Posterior vena cava (tissue), 2 donors: ENCODE measurements at places on chromosomes 2 and 18.

DNA sequence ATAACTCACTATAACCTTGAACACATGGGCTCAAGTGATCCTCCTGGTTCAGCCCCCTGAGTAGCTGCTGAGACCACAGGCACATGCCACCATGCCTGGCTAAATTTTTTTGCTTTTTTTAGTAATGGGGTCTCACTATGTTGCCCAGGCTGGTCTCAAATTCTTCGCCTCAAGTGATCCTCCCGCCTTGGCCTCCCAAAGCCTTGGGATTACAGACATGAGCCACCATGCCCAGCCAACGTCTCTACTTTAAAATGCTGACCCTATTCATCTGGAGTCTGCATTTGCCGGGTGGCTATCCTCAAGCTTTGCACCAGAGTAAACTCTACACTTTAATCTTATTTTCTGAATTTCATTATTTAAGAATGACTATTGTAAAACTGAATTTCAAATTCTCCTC, 37.6 kb upstream of the RALBP1 start:
- DNase-seq = no peak

DNA sequence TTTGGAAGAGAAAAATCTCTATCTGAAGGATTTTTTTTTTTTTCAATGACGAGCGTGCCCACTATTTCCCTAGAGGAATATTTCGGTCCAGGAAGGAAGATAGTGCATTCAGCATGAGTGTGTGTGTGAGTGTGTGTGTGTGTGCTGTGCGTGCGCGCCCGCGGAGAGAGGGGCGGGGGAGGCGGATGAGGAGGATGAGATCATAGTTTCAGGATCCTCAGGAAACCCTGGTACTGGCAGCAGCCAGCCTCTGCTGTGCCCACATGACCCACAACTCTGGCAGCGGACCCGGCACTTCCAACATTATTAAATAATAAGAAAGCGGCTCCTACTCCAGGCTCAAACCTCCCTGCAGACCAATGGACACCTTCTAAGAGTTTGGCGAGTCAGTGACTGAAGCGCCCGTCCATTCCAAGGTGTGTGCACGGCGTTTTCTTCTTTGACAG, 217.0 kb upstream of the DTNA start:
- DNase-seq = peak; percentile 90

GRCh38 chr18:11587846-11588245, 21.6 kb upstream of the SLC35G4 start:
- no peak for DNase-seq

- no peak for DNase-seq
These were observed 63.4 kb downstream of the FAM168B start for GRCh38 chr2:131029812-131030211.
